ENCODE measurements at places on chromosomes 16 and 17.

DNA sequence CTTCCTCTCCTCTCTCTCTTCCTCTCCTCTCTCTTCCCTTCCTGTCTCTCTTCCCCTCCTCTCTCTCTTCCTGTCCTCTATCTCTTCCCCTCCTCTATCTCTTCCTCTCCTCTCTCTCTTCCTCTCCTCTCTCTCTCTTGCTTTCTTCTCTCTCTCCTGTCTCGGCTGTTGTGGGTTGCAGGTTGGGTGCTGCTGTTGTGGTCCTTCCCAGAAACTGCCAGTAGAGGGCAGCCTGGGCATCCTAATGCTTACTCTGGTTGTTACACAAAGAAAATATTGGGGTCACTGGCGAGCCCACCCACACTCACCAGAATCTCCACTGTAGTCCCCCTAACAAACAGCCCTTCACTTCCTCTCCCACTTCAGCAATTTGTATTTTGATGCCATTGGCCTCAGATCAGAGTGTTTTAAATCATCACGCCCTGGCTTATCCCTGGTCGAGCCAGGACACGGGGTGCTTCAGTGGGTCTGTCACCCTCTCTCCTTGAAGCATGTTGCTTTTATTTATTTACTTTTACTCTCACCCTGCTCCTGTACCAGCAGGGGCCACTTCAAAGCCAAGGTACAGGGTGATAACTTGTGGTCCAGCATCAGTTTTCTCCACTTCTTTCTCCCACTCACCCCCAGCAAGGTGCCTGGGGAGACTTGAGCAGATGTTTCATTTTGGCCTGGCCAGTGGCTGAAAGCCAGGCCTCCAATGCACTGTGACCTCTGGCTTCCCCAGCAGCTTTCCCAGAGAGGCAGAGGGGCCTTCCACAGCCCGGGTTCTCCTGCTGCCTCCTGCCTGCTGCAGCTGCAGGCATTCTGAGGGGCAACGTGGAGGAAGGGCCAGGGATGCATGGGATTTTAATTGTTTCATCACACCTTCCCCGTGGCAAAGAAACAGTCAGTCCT lies 4.7 kb upstream of the MMP15 start:
- peak; percentile 42 for DNase-seq

DNA sequence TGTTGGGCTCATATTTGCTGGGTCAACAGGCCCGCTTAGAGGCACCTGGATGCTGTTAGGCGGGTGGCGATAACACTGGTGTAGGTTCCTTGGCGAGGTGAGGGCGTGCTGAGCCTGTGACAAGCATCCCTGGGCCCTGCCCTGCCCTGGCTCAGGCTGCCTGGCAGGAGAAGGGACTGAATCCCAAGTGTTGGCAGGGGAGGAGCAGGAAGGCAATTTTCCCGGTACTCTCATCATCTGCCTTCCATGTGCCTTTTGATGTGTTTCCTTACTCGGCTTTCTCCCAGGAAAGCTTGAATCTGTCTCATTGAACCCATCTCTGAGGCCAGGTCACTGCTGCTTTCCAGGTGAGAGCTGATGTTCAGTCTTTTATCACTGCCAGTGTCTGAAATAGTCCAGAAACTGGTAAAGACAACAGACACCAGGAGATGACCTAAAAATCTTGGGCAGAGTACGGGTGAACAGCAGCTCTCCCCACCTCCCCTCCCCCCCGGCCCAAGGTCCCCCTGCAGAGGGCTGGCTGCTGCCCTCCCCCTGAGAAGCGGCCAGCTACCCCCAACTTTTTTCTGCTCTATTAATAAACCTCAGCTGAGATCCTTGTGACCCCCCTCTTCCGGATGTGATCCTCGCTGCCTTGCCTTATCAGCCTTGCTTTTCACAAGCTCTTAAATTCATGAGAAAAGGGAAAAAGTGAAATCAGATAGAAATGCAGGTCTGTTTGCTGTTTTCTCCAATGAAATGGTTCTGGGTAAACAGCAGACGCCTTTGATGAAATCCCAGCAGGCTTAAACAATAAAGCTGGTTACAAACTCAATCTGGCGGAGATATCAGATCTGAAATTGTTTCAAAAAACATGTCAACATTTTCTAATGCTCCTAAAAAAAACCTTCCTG lies 29.0 kb downstream of the RTN4RL1 start:
- DNase-seq: no peak

DNA sequence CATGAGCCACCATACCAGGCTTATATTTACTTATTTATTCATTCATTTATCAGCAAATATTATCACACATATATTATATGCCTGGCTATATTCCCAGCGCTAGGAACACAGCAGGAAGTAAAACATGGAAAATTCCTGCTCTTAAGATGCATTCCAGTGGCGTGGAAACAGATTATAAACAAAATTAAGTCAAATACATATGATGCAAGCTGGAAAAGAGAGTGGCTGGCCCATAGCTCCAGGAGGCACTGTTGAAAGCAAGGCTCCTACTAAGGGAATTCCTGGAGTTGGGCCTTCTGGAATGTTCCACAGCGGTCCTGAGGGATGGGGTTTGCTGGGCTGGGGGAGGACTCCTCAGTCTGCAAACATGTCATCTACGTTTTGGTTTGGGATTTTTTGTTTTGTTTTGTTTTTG lies 18.4 kb downstream of the ADCY9 start:
- peak; percentile 18 for DNase-seq

DNA sequence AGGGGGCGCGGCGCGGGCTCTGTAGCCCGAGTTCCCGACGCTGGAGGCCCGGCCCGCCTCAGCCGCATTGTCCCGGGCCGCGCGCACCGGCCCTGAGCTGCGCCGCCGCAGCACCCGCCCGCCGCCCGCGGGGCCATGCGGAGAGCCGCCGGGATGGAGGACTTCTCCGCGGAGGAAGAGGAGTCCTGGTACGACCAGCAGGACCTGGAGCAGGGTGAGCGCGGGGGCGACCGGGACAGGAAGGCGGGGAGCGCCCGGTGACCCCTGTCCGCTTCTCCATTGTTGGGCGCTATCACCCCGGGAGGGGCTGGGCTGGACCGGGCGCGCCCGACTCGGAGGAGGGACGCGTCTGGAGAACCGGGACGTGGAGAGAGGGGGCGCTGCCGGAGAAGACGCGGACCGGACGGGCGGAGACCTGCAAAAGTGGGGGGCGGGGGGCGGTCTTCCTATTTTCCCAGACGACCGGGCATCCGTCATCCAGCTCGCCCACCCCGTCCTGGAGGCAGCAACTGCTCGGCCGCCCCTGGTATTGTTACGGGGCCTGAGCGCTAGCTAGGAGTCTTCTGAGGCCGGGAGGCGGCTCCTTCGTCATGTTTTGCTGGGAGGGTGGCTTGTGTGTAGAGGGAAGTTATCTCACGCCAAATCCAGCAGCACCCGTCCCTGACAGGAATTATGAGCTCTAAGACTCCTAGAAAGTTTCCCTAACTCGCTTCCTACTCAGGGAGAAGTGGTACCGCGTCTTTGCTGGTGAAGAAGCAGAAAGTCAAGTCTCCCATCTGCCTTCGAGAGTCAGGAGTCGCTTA lies 678 bp downstream of the CDR2L start:
- DNase-seq: peak; percentile 78

DNA sequence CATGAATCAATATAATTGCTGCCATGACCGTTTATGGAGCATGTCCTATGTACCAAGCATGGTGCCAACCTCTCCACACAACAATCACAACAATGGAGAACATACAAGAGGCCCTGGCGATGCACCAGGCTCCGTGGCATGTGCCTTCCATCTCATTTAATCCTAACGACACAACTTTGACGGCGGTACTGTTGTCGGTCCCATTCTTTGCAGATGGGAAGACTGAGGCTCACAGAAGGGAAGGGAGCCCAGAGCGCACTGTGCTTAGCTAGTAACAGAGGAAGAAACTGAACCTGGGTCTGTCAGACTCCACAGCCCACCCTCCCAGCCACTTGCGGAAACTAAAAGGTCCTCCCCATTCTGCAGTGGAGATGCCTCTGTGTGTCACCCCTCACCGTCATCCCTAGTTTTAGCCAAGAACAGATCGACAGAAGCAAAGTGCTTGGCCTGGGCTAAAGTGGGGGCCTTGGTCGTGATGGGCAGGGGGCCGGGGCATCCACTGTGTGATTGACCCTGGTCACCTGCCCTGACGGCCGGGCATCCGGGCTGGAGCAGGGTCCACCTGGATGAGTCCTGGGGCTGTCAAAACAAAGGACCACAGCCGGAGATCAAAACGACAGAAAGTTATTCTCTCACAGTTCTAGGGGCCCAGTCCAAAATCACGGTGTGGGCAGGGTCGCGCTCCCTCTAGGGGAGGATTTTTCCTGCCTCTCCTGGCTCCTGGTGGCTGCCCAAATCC lies 183.9 kb downstream of the C16orf95 start:
- no peak for DNase-seq

- peak; percentile 17 for DNase-seq
Measured at GRCh38 chr16:46573008-46573833, 48.0 kb downstream of the SHCBP1 start.

- no peak for DNase-seq
Measured at GRCh38 chr17:80616705-80617104, 72.1 kb downstream of the RPTOR start.
